ENCODE measurements at places on chromosomes 7 and 10.

DNA sequence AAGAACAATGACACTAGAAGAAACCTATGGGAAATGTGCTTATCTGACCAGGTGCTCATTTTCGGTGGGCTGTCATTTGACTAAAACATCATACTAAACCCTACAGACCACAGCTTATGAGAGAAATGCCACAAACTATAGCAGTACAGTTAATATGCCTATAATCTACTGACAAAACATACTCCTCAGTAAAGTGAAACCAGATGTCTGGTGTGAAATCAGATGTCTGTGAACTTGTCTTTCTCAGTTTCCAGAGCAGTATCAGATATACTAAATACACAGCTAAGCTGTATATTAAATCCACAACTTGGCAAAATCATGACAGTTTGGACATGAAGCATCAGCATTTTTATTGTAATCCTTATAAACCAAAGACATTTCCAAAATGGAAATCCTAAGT, 3.3 kb downstream of the IMMP2L start:
- DNase-seq = no peak

DNA sequence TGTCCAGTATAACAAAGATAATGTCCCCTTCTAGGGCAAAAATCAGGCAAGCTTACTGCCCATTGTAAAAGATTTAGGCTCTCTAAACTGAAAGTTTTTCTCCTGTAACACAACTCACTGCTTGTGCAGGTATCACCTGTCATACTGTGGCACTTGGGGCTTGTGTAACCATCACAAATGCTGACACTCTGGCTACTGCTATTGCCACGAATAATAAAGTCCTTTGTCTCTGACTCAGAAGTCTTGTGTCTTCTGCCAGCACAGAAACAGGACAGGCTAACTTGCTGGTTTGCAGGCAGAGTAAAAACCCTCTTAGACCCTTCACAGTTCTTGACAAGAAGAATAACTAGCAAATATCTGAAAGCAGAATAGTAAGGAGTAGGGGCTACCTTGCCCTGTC, 273.9 kb downstream of the RPS24 start:
- DNase-seq = no peak

DNA sequence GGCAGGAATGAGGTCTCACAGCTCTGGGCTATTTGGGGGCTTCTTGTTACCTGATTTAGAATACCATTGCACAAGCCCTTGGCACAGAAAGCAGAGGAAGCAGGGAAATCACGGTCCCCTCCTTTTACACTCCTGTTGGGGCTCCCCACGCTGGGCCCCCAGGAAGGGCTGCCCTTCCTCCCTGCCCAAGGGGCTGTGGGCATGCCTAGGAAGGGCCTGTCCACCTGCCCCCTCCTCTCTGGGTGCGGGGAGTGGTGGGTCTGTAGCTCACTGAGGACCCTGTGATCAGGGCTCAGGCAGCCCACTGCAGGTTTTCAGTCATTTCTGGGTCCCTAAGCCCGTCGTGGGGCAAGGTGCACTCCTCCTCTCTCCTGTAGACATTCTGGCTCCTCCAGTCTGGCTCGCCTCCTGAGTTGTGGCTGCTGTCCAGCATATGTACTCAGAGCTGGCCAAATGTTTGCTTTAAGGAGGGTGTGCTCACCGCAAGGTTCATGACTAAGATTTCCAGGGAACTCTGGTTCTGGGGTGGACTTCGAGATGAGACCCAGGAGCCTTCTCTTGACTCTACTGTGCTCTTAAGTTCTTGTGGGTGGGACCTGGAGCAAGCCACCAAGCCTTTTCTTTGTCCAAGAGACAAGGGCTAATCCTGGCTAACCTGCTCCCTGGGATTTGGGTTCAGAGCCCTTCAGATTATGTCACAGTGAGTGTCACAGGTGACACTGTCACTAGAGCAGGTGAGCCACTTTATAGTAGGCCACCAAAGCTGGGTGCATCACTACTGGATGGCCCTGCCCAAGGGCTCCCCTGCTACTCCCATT, 56.0 kb downstream of the TACR2 start:
- peak; percentile 26 for DNase-seq

GRCh38 chr10:94383530-94383929, 18.8 kb upstream of the TBC1D12 start:
- no peak for DNase-seq

DNA sequence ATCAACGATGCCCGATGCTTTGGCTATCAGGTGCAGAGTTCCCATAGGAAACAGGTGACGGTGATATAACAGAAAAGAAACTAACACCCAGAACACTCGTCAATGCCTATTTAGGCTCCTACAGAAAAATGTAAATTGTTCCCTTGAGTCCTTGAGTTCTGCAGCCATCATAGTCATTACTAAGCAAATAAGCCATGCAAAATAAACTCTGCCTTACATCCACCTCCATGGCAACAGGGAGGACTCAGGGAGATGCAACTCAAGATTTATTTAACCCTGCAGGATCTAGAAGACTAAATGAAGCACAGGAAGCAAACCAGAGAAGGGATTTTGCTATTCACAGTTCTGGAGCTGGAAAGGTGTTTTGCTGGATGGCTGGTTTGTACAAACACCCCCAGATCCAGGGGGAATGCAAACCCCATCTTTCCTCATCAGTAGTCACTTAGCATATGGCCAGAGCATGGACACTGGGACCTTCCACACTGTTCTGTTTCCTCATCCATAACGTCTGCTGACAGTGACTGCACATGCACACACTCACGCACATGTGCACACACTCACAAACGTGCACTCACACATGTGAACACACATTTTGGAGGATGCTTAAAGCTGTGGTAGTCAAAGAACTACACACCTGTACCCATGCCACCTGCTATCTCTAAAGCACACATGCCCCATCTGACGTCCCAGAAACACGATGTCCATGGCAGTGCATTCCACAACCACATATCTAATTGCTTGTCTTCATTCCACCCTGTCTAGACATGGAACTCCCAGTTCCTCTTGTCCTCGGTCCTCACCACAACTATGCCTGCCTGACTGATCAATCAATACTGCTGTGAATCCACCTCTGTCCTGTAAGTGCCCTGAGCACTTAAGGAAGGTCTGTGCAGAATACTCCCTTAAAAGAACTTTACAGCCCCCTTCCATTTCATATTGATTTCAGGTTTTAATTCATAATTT, 178.2 kb downstream of the COBL start:
- no peak for DNase-seq

GRCh38 chr7:131544449-131545301, 11.8 kb downstream of the PODXL start:
- no peak for DNase-seq

- no peak for DNase-seq
These were observed 22.9 kb downstream of the ACTR1A start for GRCh38 chr10:102479651-102480050.

DNA sequence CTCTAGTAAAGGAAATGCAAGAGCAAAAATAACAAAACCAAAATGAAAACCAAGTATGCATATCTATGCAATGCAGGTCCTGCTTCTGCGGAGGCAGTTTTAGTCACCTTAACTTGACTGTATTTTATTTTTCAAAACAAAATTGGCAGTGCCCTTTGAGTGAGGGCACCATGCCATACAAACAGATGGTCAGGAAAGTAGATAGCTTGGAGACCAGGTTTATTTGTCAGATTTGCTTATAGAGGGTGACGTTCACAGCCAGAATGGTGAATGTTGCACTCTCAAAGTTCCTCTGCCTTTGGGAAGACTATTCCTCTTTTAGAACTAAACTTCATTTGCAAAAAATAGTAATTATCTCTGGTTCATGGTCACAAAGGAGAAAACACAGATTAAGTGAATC, 801.9 kb downstream of the ANKRD7 start:
- no peak for DNase-seq

GRCh38 chr10:84693006-84693405, 364.6 kb downstream of the CCSER2 start:
- DNase-seq = no peak

DNA sequence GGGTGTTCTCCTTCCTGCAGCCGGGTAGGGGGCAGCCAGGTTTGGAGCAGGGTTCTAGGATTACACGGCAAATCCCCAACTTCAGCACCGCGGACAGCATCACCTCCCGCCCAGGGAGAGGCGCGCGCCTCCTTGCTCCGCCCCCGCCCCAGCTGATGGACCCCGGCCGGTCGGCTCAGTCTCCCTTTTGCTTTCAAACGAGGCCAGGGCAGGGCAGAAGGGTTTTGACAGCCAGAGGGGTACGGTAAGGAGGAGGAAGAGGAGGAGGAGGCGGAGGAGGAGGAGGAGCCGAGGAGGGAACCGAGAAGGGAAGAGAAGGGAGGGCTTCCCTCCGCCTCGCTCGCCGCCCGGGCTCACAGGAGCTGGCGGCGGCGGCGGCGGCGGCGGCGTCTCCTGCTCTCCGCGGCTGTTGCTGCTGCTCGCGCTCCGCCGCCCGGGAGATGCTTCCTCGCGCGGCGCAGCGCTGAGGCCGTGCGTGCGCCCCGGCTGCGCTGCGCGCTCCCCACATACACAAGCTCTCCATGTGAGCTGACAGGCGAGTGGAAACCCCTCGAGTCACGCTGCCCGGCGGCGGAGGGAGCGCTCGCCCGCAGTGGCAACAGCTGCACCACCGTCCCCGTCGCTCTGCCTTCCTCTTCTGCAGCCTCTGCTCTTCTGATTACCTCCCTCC, 615 bp upstream of the CNTNAP2 start:
- DNase-seq = no peak

- DNase-seq = no peak
These were observed 390.1 kb downstream of the GATA3 start for GRCh38 chr10:8444630-8445029.

DNA sequence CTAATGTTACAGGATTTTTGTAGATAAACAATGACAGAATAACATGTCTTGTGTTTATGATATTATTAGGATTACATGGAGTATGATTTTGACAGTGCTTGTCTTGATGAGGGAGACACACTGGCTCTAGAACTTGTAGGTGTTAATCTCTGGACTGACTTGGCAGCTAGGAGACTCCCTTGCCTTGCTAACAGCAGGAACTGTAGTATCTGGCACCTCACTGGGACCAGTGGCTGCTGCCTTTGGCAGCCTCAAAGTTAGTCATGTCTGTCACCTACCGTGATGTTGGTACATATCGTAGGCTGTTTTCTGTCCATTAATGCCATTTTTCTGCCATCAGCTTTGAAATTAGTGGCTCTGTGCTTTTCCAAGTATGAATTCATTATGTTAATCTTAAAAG, 261.5 kb downstream of the CDK14 start:
- DNase-seq = no peak

DNA sequence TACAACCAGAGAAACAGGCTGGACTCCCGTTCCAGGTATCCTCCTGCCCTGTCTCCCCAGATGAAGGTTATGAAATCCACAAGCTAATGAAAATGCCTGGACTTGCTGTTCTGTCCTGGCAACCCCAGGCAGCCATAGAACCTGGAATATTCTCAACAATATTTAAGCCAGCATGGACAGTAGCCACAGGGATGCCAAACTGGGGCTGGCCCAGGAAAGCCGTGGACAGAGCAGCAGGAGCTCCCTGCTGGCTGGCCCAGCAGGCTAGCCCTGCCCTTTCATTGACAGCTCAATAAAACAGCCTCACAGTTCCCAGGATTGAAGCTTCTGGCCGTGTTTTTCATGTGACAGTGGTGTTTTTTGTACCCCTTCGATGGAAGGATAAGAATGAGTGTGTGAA, 230.6 kb downstream of the BMPER start:
- no peak for DNase-seq

DNA sequence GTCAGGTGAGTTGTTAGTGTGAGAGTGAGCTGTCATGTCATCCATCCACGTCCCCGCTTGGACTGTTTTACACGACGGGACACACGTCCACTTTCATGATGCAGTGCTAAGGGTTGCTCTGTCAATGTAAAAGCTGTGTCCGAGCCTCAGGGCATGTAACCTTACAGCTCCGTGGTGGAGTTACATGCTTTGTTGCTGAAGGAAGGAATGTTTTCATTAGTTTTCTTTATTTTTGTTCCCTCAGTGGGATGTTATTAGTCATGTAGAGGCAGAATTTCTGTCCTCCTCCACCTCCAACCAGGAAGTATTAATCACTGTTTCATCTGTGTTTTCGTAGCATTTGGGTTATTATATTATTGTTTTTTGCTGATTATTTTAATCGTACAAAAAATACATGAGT, 88.6 kb downstream of the NRG3 start:
- DNase-seq = no peak

GRCh38 chr10:11150879-11151415, 133.3 kb downstream of the CELF2 start:
- DNase-seq = no peak

DNA sequence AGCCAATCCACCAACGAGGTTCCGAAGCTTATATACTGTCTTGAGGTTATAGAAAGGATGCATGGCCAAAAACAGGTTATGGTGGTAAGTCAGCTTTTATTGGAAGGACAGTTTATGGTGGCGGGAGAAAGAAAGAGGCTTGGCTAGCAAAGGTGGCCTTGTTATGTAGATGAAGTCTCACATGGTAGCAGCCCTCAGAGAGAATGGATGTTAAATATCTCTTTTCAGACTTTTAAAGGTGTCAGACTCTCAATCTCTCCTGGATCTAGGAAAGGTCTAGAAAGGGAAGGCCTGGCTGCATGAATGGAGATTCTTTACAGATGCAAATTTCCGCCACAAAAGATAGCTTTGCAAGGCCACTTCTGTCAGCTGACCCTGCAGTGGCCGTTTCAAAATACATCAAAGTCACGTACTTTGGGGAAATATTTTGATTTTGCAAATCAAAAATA, 333.8 kb downstream of the GALNT17 start:
- no peak for DNase-seq

GRCh38 chr10:3773460-3774017, 11.5 kb downstream of the KLF6 start:
- DNase-seq = no peak

DNA sequence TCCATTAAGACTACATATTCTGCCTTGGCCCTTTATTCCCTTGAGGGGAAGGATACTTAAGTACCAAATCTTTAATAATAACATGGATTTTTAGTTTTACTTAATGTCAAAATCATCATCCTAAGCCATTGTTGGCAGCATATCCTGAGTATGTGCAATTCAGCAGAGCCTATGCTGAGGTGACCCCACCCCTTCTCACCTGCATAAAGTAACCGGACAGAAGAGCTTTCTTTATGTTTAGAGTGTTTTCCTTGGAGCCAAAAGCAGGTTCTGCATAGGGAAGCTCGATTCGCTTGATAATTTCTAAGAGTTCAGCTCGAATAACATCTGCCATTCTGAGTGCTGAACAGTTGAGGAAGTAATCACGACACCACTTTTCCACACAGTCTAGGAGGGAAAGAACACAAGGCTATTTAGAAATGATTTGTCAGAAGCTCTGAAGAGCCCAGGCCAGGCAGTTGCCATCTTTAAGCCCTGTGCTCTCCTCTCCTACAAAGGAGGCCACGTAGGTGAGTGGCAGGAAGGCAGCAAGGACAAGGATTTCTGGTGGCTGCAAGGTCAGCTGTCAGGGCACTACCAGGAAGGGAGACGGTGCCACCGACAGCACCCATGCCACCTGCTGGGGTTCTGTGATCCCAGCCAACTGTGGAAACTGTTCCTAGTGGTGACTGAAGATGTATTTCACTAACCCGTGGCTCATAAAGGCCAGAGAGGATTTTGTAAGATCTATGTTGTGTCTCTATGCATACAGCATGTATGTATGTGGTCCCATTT, 15.6 kb downstream of the BCCIP start:
- no peak for DNase-seq

- DNase-seq = no peak
These were observed 21.8 kb downstream of the REEP3 start for GRCh38 chr10:63542835-63543575.
